Activated CD8-positive, alpha-beta memory T cell treated with anti-CD3 and anti-CD28 coated beads, Interleukin-2, amount 50 U/mL, for 4 hours (primary cell): ENCODE measurements at places on chromosomes 5 and 9.

- peak; percentile 26 for DNase-seq
Measured at GRCh38 chr9:128159522-128159783, 612 bp upstream of the BBLN start.

DNA sequence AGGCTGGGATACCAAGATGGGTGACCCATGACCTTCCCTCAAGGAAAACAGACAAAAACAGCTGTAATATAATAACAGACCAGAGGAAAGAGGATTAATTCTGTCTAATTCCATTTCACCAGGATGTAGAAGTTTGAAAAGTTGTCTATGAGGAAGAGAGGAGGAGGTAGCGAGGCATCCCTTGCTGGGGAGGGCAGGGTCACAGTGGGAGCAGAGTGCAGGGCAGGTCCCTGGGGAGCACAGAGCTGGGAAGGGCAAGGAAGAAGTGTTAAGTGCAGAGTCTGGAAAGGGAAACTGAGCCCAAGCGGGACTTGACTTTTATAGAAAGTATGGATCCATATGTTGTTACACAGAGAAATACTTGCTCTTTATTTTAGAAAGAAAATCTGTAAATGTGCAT, 210.6 kb downstream of the CD180 start:
- no peak for DNase-seq

GRCh38 chr9:34384368-34385165, 7.9 kb upstream of the MYORG start:
- no peak for DNase-seq

DNA sequence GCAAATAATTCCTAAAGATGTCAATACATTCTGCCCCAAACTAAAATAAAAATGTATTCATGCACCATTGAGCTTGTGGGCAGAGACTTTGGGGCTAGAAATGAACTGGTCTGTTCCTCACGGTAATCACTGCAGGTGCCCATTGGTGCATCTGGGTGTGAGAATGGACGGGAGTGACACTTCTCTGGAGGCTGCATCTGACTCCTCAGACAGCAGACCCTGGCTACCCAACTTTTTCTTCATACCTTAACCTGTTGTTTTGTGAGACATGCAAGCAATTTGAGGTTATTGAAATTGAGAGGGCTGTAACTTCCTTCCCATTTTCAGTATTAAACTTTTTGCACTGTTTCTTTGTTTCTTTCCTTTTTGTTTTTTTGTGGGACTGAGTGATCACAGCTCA, 333.4 kb downstream of the ICE1 start:
- DNase-seq: no peak

DNA sequence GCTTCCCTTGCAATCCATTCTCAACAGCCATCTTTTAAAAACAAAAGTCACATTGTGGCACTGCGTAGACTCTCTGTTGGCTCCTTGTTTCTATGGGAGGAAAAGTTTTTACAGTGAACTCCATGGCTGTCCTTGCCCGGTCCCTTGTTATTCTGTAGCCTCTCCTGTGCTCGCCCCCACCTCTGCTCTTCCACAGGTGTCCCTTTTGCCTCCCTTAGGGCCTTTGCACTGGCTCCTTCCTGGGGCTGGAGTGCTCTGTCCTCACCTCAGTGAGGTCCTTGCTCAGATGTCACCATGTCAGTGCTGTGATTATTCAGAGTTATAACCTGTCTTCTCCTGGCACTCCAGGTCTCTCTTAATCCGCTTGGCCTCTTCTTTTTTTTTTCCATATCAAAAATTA, 308.8 kb downstream of the DOCK8 start:
- DNase-seq: no peak

GRCh38 chr5:32420506-32420905, 24.0 kb downstream of the ZFR start:
- no peak for DNase-seq

DNA sequence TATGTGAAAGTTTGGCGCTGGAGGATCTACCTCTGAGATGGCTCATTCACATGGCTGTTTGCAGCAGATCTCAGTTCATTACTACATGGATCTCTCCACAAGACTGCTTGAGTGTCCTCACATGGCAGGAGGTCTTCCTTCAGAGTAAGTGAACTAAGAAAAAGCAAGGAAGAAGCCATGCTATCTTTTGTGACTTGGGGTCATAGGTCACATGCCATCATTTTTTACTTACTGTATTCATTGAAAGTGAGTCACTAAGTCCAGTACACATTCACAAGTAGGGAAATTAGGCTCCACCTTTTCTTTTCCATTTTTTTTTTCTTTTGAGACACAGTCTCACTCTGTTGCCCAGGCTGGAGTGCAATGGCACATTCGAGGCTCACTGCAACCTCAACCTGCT, 8.7 kb upstream of the CDKN2AIPNL start:
- DNase-seq: no peak

DNA sequence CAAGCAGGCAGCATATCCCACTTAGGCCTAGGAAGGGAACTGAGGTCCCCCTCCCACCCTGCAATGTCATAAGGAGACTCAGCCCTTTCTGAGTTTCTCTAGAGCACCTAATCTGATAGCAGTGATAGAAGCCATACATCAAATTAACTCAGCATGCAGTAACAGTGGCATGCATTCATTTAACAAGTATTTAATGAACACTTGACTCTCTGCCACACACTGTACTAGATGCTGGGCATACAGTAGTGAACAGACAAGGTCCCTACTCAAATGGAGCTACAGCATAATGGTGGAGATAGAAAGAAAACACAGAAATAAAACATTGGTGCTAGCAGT, 58.6 kb downstream of the SLC22A5 start:
- DNase-seq: no peak

- no peak for DNase-seq
Measured at GRCh38 chr5:1543398-1544293, 19.9 kb upstream of the LPCAT1 start.

DNA sequence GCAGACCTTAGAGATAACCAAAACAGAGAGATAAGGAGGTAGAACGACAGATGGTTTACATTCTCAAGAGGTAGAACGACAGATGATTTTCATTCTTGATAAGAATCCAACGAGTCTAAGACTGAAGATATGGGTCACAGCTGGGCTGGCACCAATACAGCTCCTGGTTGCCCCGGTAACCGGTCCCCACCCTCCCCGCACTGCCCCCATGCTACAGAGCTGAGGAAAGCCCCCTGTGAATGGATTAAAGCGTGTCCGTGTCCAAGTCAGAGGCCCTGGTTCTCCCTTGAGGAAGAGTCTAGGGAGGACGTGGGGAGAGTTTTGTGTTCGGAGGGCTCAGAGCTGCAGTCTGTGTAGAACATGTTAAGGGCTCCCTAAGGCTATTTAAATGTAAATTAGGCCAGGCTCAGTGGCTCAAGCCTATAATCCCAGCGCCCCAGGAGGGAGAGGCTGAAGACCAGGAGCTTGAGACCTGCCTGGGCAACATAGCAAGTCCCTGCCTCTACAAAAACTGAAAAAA, 8.1 kb downstream of the IDNK start:
- DNase-seq: no peak

DNA sequence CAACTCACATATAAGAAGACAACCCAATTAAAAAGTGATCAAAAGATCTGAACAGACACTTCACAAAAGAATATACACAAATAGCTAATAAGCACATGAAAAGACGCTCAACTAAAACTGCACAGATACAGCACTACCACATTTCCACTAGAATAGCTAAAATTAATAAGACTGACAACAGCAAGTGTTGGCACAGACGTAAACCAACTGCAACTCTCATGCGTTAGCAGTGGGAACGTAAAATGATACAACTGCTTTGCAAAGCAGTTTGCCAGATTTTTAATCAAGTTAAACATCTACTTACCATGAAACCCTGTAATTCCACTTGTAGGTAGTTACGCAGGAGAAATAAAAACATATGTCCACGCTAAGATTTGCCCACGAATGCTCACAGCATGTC, 9.0 kb downstream of the SEMA4D start:
- DNase-seq: no peak

GRCh38 chr9:81650586-81651515, 38.5 kb downstream of the TLE1 start:
- DNase-seq: no peak

DNA sequence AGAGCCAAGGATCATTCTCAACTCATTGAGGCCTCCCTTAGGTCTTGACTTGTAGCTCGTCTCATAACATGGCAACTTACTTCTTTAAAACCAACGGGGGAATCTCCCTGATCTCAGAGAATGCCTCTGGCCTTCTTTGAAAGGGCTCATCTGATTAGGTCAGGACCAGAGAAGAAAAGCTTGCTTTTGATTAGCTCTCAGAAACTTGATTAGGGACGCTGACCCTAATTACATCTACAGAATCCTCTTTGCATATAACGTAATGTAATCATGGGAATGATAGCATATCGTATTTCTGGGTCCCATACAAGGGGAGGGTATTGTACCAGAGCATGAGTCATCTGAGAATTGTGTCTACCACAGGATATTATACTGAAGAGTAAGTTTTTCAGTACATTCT, 125.1 kb upstream of the SH3GL2 start:
- no peak for DNase-seq

DNA sequence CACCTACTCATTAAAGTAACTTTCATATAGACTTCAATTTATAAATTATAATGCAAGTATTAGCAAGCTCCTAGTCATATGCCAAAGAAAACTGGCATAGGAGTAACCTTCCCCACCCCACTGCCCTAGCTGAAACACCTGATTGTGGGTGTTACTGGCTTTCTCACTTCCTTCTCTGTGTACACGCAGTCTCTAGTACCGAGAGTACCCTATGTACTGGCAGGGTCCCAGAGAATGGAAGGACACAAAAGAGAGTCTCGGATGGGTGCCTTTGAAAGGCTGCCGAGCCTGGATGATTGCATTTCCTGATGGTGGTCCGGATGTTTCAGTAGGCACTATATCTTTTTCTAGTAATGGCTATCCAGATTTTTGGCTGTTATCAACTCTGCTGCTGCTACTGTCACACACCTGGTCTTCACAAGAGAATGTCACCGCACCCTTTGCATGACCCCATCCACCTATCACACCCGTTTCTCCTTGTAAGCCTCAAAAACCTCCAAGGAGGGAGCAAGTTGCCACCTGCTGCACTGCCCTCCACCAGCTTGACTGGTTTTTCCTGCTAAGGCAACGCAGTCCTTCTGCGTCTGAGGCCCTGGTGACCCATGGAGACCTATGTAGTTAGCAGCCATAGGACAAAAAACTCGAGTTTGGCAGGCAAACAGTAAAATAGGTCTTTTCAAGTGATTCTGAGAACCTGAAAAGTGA, 53.8 kb upstream of the CLINT1 start:
- no peak for DNase-seq

GRCh38 chr9:86836797-86837196, 110.5 kb downstream of the GAS1 start:
- no peak for DNase-seq

DNA sequence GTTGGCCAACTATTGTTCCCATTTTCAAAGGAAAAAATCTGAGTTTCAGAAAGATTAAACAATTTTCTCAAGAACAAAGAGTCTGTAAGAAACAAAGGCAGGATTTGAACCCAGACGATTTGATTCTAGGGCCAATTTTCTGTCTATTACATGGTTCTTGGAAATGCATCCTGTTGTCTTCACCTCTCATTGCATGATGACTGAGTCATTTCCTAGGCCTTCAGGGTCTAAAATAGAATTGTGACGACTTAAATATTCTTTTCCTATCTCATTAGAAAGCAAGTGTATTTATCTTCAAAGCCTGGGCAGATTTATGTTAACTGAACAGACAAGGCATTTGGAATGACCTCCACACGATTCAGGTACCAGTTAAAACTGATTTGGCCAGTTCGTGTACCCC, 512.9 kb downstream of the NTRK2 start:
- DNase-seq: no peak

GRCh38 chr9:750249-750967, 91.1 kb upstream of the DMRT1 start:
- no peak for DNase-seq

DNA sequence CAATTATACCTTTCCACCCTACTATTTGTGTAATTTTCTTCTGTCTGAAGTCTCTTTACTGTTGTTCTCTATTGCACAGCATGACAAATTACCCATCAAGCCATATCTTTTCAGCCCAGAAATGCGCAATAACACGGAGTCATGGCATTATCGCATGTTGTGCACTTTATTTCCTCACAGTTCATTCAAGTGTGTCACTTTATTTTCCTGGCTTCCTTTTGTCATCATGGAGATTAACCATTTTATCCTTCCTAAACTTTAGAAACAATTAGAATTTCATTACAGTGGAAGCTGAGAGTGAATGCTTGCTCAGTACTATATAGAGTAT, 41.3 kb upstream of the MEF2C start:
- no peak for DNase-seq

GRCh38 chr5:72138943-72139521, 31.8 kb downstream of the MAP1B start:
- DNase-seq: no peak

- DNase-seq: no peak
Measured at GRCh38 chr9:86885232-86885631, 62.1 kb downstream of the GAS1 start.

DNA sequence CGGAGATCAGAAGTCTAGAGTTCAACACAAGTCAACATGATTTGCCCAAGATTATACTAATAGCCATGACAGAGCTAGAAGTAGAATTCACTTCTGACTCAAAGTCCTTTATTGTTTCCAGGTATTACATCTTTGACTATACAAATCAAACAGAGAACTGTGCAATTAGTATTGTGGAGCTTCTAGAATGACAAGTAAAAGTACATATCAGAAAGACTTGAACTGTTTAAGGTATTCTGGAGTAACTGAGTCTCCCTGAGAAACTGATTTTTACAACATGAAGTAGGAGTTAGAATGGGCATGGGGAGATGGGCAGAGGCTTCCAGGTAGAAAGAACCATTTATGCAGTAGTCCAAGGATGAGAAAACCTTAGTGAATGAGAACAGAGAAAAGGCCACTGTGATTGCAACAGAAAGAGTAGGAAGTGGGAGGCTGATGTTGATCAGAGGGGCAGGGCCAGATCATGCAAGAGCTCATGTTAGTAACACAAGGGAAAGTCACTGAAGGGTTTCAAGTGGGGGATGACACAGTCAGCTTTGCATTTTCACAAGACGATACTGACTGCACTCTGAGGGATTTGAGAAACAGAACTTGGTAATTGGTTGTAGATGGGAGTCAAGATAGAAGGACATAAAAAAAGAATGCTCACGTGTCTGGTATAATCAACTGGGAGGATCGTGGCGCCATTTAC, 280.7 kb downstream of the RFX3 start:
- no peak for DNase-seq

DNA sequence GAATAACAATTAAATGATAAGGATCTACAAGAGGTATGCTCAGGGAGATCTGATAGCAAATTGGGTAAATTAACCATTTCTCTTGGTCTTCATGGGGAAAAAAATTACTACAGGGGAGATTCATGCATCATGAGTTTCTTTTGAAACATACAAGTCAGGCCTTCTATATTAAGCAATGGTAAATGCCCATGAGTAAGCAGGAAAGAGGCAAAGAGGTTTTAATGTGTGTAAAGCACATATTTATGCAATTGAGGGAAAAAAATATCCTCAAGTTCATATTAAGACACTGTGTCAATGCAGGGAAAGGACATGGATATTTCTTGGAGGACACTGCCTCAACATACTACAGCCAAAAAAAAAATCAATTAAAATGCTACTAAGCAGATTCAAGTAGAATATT, 73.4 kb upstream of the NR4A3 start:
- DNase-seq: no peak
